ENCODE measurements at places on chromosomes 1 and 21.

DNA sequence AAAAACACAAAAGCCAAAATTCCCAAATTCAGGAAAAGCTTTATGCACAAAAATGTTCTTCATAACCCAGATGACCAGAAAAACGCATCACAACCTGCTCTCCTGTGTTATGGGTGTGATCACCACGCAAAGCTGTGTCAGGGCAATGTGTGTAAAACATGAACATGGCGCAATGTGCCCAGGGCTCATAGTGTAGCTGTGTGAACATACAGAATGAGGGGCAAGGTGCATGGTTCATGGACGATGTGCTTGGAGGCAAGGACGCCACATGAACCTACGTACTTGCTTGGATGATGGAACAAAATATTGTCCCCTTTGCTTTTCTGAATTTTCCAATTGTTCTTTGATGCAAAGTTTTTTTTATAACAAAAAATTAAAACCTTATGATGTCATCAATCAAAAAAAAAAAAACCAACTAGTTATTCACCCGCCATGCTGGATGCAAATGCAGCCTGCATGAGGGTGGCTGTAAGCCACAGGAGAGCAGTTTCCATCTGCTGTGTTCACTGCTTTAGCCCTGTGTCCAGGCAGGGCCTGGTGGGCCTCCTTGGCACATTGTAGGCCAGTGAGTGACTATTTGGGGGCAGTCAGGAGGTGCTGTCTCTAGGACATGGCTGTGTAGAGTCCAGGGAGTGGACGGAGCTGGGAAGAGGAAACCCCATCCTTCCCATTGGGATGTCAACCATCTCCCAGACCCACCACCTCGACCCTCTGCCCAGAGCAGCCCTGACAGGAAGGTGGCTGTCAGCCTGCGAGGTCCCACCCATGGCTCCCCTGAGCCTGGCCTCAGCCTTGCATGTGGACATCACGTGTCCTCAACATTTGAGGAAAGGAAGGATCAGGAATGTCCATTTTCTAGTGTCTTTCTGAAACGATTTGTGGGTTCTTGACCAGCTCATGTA lies 13.6 kb downstream of the KRTAP10-1 start:
- no peak for DNase-seq

DNA sequence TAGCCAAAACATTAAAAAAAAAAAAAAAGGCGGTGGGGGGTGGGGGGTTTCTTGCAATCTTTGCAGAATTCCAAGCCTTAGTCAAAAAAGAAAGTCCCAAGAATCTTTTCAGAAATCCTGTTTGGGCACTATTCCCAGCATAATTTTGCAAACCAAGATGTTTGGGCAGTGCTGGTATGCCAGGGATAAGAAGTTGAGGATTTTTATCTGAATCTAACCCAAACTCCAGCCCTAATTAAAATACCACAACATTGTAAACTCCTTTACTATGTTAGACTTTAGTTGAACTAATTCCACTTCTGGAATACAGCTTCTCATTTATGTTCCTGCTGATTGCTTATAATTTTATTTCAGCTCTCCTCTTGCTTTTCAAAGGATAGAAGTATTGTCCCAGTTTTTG lies 504.1 kb upstream of the ADGRL2 start:
- DNase-seq: no peak

- DNase-seq: no peak
Measured at GRCh38 chr1:178660461-178660860, 64.6 kb upstream of the RALGPS2 start.

DNA sequence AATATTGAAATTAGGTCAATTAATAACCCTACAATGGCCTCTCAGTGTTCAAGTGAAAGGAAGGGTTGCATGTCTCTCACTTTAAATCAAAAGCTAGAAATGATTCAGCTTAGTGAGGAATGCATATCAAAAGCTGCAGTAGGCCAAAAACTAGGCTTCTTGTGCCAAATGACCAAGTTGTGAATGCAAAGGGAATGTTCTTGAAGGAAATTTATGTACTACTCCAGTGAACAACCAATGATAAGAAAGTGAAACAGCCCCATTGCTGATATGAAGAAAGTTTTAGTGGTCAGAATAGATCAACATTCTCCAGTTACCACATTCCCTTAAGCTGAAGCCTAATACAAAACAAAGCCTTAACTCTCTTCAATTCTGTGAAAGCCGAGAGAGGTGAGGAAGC lies 10.0 kb downstream of the MAEL start:
- no peak for DNase-seq

DNA sequence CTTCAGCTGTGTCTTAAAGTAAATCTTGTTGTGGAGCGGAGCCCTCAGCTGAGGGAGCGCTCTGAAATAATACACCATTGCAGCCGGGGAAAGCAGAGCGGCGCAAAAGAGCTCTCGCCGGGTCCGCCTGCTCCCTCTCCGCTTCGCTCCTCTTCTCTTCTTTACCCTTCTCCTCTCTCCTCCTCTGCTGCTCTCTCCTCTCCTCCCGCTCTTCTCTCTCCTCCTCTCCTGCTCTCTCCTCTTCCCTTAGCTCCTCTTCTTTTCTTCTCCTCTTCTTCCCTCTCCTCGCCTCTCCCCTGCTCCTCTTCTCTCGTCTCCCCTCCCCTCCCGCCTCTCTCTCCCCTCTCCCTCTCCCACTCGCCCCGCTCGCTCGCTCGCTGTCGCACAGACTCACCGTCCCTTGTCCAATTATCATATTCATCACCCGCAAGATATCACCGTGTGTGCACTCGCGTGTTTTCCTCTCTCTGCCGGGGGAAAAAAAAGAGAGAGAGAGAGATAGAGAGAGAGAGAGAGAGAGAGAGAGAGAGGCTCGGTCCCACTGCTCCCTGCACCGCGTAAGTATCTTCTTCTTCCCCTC lies at the start of gene PROX1:
Gene PROX1, plus strand, starts transcription at position 47 of the 580 bp plus-strand sequence. CDS start 8,563 bp downstream, outside the sequence.
- DNase-seq: peak; percentile 65

DNA sequence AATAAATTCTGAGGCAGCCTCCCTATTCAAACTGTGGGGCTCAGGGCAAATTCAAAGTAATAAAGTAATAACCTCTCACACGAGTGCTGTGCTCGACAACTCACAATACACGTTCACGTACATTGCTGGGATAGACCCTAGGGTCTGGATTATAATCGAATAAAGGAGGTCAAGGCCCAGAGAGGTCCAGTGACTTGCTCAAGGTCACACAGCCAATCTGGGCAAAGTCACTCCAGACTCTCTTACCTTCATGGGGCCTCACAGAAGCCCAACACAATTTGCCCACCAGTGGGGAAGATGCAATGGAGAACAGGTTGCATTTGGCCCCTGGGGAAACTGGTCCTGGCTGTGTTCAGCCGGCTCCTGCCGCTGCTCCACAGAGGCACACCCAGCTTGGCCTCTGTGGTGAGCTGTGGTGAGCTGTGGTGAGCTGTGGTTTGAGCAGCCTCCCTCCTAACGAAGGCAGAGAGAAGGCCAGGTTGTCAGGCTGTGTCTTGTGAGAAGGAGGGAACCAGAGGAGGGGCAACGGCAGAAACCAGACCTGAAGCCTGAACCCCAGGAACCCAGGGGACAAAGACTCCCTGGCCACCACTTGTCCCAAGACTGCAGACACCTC lies 35.1 kb downstream of the NUAK2 start:
- no peak for DNase-seq

GRCh38 chr1:13513895-13514546 lies at the start of gene LRRC38:
Gene LRRC38 (minus strand): TSS chr1:13514003. CDS start chr1:13513593, 410 bp downstream.
- peak; percentile 64 for DNase-seq

- DNase-seq: no peak
Measured at GRCh38 chr1:229943148-229943714, 123.8 kb upstream of the GALNT2 start.

- no peak for DNase-seq
Measured at GRCh38 chr1:46445773-46446256, 43.8 kb upstream of the DMBX1 start.

- DNase-seq: no peak
Measured at GRCh38 chr1:79196211-79196610, 189.7 kb upstream of the ADGRL4 start.

GRCh38 chr1:10204003-10204642 lies 6.2 kb upstream of the KIF1B start:
- peak; percentile 17 for DNase-seq

DNA sequence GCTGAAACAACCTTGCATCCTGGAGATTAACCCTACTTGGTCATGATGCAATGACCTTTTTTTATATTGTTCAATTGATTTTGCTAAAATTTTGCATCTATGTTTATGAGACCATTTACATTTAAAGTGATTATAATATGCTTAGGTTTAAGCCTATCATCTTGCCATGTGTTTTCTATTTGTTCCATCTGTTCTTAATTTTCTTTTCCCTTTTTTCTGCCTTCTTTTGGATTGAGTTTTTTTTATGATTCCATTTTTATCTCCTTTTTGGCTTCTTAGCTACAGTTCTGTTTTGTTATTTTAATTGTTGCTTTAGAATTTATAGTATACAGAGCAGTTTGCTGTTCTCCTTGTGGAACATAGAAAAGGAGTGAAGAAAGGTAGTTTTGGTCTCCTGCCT lies 385.1 kb upstream of the USP24 start:
- DNase-seq: no peak

DNA sequence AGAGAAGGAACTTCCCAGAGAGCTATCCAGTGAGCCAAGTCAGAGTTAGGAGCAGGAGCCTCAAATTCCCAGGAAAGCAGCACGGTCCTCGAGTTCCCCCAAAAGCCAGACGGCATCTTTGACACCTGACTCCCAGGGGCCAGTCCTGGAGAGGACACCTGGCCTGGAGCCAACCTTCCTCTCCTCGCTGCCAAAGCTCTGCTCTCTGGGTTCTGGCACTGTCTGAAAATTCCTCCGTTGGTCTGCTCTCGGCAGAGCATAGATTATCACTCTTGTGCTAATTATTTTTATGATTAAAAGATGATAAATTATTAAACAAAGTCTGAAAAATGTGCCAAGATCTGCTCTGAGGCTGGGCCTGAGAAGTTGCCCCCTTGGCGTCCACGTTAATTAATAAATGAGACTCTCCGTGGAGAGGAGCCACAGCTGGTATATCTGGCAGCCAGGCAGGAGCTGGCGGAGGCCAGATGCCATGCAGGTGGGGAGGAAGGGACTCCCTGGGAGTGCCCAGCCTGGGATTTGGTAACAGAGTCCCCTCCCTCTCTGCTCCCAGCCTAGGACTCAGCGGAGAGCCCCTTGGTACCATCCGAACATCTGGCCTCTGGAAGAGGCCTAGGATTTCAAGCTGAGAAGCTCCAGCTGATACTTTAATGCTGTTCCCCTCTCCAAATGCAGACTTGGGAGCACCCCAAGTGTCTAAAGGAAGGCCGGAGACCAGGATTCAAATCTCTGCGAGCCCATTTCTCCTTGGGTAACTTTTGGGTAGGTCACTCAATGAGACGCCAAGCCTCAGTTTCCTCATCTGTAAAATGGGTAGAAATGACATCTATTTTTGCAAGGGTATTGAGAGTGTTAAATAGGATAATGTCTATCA lies 163.7 kb upstream of the POU3F1 start:
- peak; percentile 78 for DNase-seq

GRCh38 chr1:21290546-21290944 lies 282 bp upstream of the ECE1 start:
- DNase-seq: no peak

GRCh38 chr1:53657531-53657805 lies 81.5 kb downstream of the GLIS1 start:
- no peak for DNase-seq

- no peak for DNase-seq
Measured at GRCh38 chr1:77534456-77534855, 148.0 kb downstream of the ZZZ3 start.

- no peak for DNase-seq
Measured at GRCh38 chr1:38141483-38141882, 94.9 kb upstream of the POU3F1 start.

DNA sequence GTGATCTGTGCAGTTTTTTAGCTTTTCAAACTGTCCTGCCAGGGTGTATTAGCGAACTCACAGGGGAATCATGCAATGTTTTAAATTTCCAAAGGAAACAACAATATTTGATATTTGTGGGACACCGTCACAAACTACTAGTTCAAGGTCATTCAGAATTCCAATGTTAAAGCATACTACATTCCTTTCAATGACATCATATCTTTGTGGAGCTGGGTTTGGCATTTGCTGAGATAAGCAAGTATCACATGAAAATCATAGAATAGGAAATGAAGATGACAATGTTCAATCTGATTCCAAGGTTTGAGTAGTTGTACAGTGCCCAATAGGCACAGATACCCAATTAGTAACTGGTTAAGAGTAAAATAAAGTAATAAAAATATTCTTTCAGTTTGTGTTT lies 35.6 kb downstream of the NUF2 start:
- no peak for DNase-seq

DNA sequence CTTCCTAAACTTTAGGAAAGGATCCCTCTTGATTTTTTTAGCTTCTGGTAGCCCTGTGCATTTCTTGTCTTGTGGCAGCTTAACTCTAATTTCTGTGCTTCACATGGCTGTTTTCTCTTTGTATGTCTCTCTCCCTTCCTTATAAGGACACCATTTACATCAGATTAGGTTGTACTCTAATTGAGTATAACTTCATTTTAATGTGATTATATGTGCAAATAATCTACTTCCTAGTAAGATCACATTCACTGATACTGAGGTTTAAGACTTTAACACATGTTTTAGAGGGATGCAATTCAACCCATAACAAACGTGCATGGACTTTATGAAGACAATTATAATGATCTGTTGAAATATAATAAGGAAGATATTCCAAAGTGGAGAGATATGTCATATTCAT lies 46.7 kb downstream of the RGS4 start:
- no peak for DNase-seq

GRCh38 chr1:30450148-30450817 lies 273.1 kb downstream of the MATN1 start:
- DNase-seq: no peak

DNA sequence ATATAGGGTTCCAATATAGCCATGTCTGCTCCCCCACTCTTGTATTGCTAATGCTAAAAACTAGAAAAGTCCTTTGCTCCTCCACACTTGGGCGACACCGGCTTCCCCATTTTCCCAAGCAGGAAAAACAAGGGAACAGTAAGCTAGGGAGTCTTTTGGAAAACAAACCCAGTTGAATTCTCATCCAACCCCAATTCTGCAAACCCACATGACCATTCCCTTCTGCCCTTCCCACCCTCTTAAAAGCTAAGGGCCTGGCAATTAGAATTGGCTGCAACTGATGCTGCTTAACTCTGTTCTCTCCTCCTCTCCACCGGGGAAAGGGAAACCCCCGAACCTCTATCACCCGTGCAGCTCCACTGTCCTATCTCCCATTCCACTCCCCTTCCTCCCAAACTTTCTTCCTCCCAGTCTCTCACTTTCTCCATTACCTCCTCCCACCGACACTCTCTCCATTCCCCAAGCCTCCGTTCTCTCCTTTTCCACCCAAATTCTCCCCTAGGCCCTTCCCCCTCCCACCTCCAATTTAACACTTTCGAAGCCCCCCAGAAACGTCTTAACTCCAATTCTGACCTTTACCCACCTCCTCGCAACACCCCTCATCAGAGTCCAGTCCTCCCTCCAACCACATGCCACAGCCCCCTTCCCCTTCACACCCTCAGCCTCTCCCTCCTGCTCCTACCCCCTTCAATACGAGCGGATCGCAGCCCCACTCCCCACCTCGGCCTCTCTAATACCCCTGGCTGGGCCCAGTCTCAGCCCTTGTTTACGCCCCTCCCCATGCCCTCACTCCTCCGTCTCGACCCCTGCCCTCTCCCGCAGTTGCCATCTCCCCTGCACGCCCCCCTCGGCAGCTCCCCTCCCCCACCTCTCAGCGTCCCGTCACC lies 701 bp downstream of the DEDD start:
- DNase-seq: no peak
